ENCODE measurements at places on chromosomes 2 and 18. TPM values are rescaled to one million over a fixed set of nuclear protein-coding genes. Genes with fewer than 3 reads are reported as not detected.
A peak's percentile ranks its signal among the peaks of the same experiment; 100 is the strongest.

DNA sequence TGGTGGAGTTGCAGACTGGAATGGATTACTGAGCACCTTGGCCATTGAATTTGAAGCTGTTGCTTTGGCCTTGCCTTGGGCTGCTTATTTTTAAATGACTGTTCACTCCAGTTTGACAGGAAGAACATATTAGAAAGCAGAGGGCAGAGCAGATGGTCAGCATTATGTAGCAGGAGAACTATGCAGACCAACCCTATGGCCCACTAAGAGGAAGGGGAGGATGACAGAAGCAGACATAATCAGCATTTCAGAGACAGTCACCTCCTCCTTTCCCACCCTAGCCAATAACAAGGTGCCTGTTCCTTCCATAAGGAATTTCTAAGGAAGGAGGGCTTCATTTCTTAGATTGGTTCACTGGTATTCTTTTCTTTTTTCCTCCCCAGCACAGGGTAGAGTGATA, 2.4 kb downstream of the CHRNA1 start:
- DNase-seq, result no peak

- peak; percentile 71 for DNase-seq
These were observed 80.2 kb upstream of the GPC1 start for GRCh38 chr2:240355001-240355891.

DNA sequence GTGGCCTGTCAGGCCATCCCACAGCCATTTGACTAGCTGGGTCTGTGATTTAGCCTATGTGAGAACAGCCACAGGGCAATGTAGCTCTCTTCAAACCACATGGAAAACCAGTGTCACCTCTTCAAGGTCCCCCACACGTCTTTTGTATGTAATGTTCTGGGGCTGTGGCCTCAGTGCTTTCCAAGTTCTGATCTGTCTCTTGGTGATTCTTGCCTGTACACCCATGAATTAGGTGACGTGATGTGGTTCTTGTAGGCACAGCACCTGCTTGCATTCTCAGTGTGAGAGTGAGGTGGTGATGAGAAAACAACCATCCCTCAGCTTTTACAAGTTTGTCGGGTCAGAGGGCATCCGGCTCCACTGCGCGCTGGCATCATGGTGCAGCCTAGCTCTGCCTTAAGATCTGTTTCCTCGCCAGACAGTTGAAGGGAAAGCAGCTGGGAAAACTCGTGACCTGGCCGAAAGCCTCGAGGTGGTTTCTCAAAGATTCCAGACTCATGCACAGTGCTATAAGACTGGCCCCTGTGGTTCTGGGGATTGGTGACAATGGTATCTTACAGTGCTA, 125.8 kb downstream of the TANC1 start:
- DNase-seq, result no peak

GRCh38 chr2:181218401-181218821, 238.0 kb downstream of the UBE2E3 start:
- DNase-seq, result no peak

DNA sequence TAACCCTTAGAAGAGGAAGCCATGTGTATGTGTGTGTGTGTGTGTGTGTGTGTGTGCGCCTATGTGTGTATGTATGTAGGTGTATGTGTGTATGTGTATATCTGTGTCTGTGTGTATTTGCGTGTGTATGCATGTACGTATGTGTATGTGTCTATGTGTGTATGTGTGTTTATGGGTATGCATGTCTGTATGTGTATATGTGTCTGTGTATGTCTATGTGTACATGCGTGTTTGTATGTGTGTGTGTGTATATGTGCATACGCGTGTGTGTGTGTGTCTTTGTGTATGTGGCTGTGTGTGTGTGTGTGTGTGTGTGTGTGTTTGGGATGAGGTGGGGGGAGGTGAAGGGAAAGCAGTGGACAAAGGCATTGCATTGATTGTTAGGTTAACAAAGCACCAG, 380.2 kb downstream of the HRH4 start:
- DNase-seq, result no peak

DNA sequence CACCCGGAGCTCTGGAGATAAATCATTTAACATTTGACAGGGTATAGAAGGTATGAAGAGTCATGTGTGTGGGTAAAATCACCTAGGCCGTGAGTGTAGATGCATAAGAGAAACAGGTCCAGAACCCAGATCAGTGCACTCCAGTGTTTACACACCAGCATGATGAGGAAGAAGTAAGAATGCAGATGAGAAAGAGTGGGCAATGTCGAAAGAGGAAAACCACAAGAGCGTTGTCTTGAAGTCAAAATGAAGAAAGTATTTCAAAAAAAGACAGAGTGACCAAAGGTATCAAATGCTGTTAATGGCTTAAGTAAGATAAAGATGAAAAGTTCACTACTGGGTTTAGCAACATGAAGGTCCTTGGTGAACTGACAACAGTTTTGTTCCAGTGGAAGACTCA, 32.0 kb upstream of the PLB1 start:
- no peak for DNase-seq

- DNase-seq, result no peak
These were observed 150.6 kb downstream of the GALNT1 start for GRCh38 chr18:35732162-35732561.

DNA sequence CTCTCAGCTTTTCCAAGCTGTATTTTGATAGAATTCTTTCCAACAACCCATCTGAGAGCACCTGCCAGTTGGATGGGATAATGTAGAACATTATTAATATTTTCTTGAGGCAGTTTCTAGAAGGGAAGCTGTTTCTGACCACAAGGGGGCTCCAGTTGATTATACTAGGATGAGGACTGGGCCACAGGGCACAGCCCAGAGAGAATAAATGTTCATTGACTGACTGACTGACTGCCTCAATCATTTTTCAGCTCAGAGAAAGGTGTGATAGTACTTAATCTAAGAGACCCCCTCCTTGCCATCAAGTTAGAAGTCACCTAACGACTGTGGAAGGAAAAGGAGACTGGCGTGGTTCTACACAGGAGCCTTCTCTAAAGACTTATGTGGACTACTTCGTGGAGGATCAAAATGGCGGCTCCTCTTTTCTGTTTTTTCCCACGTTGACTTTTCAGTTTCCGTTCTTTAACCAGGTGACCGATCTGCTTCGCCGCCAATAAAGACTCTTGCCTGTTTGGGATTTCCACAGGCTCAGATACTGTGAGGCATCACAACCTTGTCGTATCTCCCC, 31.9 kb upstream of the CREG2 start:
- peak; percentile 45 for DNase-seq

DNA sequence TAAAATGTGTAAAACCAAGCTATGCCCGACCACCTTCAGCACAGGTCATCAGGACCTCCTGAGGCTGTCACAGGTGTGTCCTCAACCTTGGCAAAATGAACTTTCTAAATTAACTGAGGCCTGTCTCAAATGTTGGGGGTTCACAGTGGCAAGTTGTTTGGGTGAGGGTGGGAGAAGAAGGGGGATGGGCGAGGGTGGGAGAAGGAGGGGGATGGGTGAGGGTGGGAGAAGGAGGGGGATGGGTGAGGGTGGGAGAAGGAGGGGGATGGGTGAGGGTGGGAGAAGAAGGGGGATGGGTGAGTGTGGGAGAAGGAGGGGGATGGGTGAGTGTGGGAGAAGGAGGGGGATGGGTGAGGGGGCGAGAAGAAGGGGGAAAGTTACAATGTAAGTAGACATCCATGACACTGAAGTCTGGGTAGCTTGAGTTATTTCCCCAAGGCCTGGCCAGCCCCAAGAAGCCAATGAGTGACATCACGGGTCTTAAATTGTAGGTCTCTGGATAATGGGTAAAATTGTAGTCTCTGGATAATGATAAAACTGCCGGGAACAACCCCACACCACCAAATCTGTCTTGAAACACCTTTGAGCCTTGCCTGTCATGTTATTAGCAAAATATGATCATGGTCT, 56.3 kb downstream of the TIMM21 start:
- DNase-seq, result no peak

DNA sequence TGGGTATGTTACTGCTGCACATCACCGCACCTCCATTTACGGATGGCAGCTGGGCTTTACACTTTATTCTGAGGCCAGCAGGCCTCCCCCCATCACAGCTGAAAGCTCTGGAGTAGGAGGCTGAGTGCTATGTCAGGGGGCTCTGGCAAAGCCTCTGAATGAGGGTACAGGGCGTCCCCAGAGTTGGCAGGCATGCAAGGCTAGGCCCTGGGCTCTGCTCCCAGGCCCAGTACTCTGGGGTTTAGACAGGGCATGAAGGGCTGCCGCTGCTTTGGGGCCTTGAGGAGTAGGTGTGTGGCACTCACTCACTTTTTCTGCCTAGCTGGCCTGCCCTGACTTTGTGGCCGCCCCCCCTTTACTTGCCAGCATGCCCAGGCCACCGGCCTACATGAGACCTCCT, 90.8 kb downstream of the WDSUB1 start:
- no peak for DNase-seq

DNA sequence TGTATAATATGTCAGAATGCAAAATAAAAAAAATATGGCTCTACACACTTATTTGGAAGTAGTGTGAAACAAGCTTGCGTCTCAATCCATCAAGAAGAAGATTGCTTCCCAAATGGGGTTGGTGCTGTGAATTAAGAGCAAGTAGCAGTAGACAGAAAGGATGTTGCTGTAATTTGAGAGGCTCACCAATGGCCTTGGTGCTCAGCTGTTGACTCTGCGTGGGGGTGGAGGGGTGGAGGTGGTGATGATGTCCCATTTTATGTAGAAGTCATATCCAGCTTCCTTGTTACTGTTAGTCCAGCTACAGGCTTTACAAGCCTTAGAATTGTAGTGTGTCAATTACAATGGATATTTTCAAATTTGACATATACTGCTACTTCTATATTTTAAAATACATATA, 223.4 kb upstream of the RND3 start:
- no peak for DNase-seq

- peak; percentile 33 for DNase-seq
These were observed 27.2 kb upstream of the EML4 start for GRCh38 chr2:42141687-42142546.

- DNase-seq, result no peak
These were observed 59.9 kb upstream of the GATA6 start for GRCh38 chr18:22109535-22109934.

- DNase-seq, result peak; percentile 60
These were observed 19.0 kb downstream of the DNPEP start for GRCh38 chr2:219368690-219369191.

DNA sequence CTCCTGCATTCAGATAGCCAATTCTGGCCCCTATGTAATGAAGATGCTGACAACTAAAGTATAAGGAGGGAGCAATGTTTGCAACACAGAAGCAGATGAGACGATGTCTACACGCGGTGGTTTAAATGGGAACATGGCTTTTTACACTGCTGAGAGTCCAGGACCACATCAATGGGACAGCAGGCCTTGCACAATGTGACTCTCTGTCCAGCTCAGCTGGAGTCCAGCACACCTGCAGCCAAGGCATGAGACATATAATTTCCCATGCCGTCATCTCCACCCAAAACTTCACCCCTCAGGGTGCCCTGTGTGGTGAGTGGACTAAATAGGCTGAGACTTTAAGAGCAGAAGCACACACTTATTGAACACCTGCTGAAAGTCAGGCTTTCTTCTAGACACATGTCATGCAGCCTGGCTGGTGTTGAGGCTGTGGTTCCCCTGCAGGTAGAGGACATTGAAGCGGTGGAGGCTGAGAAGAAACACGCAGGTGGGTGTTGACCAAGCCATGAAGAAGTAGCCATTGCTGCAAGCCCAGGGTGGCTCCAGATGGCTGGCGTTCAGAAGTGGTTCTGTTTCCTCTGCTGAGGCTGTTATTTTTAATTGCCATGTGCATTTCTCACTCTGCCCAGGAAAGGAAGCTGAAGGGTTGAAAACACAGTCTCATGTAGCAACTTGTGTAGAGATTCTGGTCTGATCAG, 345.6 kb downstream of the MYCN start:
- no peak for DNase-seq

DNA sequence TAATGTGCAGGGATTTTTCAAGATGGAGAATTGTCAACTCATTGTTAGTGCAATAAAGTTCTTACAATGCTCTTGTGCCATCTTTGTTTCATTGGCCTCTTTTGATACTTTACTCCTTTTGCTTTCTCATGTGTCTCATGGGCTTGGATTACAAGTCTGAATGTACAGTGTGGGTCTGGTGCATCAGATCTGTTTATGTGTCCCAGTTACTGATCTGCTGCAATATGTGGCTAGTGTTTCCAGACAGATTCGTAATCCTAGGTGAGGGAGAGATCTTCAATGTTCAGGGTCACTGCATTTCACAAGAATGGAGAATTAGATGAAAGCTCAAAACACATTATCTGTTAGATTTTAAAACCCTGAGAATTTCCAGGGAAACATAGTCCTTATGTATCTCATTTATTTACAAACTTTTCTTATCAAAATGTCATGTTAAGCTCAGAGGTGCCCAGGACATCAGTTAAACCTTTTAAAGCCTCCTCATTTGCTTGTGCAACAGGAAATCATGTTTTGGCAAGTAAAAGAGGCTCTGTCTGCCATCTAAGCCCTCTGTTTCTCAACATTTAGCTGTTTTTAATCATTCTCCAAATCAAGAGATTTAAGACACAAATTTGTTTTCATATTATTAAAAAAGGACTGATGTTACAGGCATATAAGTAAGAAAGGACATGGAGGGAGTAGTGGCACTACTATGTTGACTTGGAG, 108.1 kb downstream of the NUP35 start:
- DNase-seq, result no peak

GRCh38 chr2:168583710-168584521, 127.8 kb downstream of the CERS6 start:
- DNase-seq, result peak; percentile 91

GRCh38 chr2:85736456-85737355, 17.1 kb upstream of the ATOH8 start:
- DNase-seq, result no peak

Gene LRP2
- not detected for total RNA-seq

Gene CD226
- 5.2 TPM for total RNA-seq

Gene SLC40A1
- total RNA-seq, result 3.2 TPM

Gene ALLC
- not detected for total RNA-seq

Gene ARHGAP28
- total RNA-seq, result 9.0 TPM

Gene ADCYAP1
- total RNA-seq, result not detected

Gene GKN1
- not detected for total RNA-seq

Gene SLC39A6
- 123 TPM for total RNA-seq
